ENCODE measurements at places on chromosomes 5 and 9.

GRCh38 chr9:71549023-71549422, 219.3 kb downstream of the CEMIP2 start:
- DNase-seq: peak; percentile 28

DNA sequence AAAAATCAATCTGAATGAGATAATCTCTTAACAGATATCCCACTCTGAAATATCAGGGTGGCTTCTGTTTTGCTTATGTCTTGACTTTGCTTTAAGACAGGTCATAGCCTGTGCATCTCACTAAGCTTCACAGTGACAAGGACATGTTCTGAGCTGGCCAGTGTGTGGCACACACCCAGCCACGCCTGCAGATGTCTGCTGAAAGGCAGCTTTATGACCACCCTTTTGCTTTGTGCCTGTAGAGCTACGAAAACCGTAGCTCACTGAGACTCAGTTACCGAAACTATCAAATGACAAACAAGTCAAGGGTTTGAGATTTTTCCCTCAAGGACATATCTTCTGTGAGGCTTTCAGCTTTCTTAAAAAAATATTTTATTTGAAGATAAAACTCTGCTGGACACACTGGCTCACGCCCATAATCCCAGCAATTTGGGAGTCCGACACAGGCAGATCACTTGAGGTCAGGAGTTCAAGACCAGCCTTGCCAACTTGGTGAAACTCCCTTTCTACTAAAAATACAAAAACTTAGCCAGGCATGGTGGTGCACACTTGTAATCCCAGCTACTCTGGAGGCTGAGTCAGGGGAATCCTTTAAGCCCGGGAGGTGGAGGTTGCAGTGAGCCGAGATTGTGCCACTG, 233.2 kb downstream of the SPATA31A1 start:
- DNase-seq: peak; percentile 2

DNA sequence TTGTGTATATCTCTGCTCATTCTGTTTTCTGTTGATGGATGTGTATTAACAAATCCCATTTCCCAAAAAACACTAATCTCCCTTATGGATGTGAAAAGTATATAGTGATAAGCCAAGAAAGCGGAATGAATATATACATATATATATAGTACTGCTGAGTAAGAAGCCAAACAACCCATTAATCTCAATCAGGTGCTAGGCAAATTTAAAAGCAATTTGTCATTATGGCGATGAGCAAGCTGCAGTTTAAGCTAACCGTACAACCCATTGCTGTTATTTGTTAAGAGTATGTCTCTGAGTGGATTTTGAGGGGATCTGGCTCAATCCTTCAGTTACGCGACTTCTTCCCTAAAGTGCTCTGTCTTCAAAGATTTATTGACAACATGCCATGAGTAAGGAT, 640.4 kb upstream of the ARRDC3 start:
- no peak for DNase-seq

DNA sequence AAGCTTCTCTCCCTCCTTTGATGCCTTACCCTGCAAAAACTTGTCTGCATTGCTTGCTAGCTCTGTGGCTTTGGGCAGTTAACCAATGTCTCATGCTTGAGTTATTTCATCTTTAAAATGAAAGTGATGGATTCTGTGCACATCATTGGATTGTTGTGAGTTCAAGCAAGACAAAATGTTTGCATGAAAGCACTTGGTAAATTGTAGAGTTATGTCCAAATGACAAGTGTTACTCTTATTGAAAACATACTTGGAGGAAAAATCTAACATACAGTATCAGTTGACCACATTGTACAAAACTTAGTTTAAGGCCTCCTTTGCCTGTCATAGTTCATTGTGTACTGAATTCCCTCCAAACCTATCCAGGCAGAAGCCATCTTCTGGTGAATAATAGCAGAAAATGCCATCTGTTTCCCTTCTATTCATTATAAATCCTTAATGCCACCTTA, 30.0 kb downstream of the TGFBR1 start:
- DNase-seq: no peak

GRCh38 chr5:67297376-67297775, 100.8 kb upstream of the CD180 start:
- no peak for DNase-seq
